Stimulated activated CD8-positive, alpha-beta memory T cell treated with anti-CD3 and anti-CD28 coated beads, Interleukin-15, amount 100 ng/mL, for 24 hours (primary cell): ENCODE measurements at places on chromosomes 1 and 21.

DNA sequence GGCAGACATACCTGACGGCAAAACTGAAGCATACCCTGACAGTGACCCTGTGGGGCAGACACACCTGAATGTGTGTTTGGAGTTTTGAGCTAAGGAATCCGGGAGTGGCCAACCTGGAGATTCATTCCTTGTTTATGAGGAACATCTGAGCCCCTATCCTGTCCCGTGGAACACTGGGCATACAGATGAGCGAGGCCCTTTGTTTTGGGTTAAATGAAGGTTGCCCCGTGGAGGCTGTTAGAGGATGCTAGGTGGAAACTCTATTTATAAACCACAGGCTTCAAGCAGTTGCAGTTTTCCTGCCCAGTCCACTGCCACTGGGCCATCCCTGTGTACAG lies 18.1 kb downstream of the GALNT2 start:
- DNase-seq, result no peak

GRCh38 chr1:211371406-211372105 lies 44.9 kb downstream of the TRAF5 start:
- no peak for DNase-seq

DNA sequence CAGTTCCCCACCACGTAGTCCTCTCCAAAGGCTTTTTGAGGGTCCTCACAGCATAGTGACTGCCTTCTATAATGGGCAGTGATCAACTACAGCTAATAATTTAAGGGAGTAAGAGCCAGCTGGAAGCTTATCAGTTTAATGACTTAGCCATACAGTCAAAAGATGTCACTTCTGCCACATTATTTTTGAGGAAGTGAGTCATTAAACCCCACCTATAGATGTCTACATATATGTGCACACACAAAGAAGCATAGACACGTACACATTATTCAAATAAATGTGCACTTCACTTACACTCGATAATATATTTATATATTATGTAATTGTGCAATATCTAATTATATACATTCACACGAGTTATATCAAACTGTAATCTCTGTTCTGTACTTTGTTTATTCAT lies 1704.7 kb downstream of the KCNT2 start:
- no peak for DNase-seq

- no peak for DNase-seq
Measured at GRCh38 chr1:1163538-1164070, 10.1 kb upstream of the TTLL10 start.

GRCh38 chr1:27153549-27153886 lies 1.4 kb downstream of the SLC9A1 start:
- DNase-seq, result no peak

DNA sequence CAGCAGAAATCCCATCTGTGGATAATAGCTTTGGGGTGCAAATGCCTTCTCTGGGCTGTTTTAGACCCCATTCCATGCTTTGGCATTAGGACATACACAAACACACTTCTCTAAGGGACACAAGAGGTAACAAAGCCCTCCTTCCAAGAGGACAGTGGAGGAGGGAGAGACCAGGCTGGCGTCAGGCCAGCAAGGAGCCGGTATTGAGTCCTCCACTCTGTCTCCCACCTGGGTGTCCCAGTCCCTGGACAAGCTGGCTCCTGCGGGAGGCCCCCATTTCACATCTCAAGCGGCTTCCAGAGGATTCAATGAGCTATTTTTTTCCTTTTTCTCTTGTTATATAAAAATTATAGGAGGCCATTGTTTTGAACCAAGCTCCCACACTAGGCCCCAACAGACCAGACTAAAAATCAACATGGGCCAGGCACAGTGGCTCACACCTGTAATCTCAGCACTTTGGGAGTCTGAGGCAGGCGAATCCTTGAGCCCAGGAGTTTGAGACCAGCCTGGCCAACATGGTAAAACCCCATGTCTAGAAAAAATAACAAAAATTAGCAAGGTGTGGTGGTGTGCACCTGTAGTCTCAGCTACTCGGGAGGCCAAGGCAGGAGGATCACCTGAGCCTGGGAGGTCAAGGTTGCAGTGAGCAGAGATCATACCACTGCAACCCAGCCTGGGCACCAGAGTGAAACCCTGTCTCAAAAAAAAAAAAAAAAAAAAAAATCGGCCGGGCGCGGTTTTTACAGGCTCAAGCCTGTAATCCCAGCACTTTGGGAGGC lies 142.9 kb downstream of the TOMM20 start:
- DNase-seq, result no peak

DNA sequence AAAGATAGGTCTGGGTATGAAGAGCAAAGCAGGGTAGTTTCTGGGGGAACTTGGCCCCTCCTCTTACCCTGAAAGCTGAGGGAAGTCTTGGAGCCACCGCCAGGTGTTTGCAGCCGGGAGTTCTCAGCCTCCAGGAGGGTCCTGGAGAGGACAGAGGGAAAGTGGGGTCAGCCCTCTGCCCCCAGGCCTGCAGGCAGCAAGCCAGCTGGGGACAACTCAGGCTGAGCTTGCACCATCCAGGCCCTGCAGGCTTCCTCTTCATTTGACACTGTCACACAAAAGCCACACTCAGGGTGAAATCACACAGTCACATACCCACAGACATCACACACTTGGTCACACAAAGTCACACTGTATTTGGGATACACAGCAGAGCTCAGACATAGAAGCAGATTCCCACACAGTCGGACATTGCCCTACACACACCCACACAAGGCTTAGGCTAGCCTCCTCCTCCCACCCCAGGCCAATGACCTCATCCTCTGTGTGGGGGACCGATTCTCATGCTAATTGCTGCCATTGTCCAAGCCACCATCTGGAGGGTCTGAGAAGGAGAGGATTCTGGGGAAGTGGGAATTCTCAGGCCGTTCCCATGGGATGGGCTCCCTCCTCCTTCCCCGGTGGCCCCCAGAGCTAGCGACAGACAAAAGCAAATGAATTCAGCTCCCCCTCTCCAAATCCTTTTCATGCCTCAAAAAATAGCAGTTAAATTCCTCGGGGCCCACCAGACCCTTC lies 3.7 kb downstream of the NES start:
- no peak for DNase-seq

DNA sequence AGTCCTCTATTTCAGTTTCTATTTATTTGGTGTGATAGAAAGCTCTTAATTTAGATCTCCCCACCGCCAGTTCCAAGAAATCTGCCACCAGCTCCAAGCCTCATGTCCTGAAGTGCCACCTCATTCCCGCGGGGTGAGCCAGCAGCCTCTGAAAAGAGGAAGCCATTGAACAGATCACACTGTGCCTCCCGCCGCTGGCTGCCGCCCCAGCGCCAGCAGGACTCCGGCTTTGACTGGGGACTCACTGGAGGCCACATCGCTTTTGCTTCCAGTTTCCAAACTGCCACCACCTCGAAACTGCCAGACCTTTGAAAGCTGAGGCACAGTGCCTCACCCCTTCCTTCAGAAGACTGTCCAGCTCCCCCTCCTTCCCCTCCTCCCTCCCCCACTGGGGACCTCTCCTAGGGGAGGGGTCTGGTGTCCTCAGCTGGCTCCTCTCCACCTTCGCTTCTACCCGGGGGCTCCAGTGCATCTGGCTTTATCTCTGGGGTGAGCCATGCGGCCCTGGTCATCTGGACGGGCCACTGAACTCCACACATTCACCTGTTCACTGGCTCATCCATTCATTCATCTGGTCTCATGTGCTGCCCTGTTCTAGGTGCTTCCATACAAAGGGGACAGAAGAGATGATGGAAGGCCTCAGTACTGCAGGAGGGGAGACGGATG lies 58.9 kb downstream of the VPS26C start:
- DNase-seq, result no peak

DNA sequence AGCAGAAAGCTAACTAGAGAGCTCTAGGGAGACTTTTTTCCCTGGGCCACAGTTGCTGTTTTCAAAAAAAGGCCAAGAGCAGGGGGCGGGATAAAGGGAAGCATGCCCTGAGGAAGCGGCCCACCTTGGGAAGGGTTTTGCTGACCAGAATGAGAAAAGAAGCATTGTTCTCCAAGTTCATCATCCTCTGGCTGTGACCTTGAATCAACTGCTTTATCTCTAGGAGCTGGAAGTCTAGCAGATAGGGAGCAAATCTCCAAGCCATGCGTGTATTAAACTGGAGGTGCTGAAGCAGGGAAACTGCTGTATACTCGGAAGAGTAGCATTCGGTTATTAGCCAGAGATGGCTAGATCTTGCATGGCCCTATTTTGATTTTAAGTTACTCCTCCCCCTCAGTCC lies 64.8 kb downstream of the ATP2B4 start:
- no peak for DNase-seq

- DNase-seq, result no peak
Measured at GRCh38 chr1:19743793-19744192, 55.9 kb downstream of the TMCO4 start.

- DNase-seq, result no peak
Measured at GRCh38 chr1:110087812-110088738, 17.6 kb upstream of the ALX3 start.

DNA sequence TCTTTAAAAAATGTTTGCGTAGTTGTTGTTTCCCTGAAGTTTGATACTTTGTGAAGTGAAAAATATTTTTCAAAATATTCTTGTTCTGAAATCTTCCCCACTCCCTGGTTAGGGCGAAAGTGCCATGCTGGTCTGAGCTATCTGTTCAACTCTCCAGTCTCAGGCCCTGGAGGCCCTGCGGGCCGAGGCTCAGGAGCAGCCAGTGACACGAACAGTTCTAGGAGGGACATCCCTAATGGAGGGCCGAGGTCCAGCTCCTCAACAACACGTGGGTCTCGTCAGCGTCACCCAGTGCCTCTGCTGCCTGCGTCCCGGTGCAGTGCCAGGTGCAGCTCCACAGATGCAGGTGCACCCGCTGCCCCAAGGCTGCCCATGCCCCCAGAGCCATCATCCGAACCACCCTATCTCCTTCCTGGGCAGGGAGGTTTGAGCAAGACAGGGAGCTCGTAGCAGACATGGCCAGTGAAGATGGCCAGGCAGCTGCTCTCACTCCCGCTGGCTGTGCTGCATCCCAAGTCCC lies 69.7 kb upstream of the COL6A1 start:
- no peak for DNase-seq

DNA sequence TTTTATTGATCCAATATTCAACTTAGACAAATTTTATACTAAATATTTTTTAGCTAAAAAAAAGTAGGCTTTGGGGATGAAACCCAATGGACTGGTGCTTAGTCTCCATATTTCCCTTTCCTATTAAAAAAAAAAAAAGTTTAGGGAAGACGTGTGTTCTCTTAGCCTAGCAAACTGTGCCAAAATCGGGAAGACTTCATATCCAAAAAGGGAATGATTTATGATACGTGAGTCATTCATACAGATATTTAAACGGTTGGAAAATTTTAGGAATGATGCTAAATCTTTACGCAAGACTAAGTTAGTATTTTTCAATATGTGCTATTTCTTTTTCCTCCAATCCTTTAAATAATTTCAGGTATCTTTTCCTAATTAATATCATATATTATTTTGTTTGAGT lies 50.7 kb downstream of the SPATA17 start:
- no peak for DNase-seq

DNA sequence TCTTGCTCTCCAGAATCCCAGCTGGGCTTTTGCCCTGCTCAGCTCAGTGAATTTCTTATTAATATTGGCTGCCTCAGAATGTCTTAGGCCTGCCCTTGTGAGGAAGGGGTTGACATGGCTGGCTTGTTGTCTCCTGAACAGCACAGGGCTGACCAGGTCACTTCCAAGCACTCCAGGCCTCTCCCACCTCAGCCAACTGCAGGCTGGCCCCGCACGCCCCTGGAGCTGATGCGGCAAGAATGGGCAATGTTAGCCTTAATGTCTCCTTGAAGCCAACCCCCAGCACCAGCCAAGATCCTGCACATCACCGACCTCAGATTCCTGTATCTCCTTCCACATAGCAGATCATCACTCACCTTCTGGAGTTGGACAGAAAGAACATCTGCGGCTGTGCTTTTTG lies 598.6 kb downstream of the AJAP1 start:
- no peak for DNase-seq

DNA sequence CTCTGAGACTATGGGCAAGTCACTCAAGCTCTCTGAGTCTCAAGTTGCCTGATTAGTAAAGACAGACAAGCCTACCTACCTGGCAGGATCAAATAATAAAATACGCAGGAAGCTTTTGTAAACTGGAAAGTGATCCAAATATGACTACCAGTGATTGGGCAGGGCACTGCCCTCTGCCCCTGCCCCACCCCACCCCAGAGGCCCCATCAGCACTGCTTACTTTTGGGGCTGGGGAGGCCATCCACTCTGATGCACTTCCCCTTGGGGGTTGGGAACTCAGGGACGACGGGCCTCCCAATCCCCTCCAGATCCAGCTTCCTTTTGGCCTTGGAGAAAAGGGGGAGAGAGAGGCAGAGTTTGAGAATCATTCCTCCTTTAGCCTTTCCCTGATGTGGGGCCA lies 6.9 kb downstream of the E2F2 start:
- DNase-seq, result no peak

DNA sequence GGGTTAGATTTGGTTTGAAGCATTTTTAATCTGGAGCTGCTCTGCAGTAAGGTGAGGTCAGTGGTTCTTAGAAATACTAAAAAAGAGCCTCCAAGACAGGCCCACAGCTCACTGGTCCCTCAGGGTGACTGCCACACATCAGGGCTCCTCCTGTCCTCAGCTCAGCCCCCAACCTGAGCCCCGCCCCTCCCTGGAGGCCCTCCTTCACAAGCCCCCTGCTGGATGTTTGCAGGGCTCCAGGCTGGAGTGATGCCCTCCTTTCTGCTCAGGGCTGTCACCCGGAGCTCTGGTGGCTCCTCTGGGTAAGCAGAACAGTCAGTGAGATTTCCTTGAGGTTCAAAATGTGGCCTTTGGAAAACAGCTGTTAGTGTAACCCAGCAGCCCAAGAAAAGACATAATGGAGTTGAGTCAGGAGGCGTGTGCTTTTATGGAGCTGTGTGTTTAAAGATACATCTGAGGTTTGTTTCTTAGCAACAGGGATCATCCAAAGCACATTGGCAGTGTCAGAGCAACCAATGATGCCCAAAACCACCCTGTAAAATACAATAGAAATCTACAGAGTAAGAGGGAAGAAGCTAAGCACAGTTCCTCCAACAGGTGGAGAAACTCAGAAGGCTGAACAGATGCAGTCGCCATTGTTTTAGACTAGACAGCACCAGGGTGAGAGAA lies 21.4 kb downstream of the STUM start:
- no peak for DNase-seq

- no peak for DNase-seq
Measured at GRCh38 chr1:937521-937920, 13.8 kb downstream of the SAMD11 start.

- no peak for DNase-seq
Measured at GRCh38 chr1:240151136-240151735, 59.6 kb downstream of the FMN2 start.

- no peak for DNase-seq
Measured at GRCh38 chr1:33429856-33430691, 821 bp downstream of the PHC2 start.

DNA sequence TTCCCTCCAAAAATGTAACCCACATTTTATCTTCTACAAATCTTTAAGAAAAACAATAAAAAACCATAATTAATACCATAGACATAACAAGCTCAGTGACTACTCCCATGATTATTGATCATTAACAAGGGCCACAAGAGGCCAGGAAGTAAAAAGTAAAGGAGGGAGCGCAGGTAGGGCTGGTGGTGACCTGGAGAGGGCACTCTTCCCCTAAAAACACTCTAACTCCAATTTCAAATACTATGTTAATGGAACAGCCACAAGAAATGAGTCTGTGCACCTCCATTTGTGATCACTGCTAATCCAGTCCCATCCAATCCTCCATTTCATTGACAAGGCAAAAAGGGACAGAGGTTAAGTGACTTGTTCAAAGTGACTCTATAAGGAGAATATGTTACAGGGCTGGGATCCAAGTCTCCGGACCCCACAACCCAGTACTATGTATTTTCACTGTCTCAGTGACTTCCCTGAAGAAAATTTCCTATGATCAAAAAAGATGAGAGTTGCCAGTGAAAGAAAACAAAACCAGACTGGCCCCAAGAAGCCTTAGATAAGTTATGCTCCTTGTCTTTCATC lies 41.2 kb upstream of the CFAP298 start:
- DNase-seq, result no peak

GRCh38 chr1:115545791-115546733 lies 95.7 kb upstream of the VANGL1 start:
- DNase-seq, result no peak
